ENCODE measurements at places on chromosomes 3 and 15.

DNA sequence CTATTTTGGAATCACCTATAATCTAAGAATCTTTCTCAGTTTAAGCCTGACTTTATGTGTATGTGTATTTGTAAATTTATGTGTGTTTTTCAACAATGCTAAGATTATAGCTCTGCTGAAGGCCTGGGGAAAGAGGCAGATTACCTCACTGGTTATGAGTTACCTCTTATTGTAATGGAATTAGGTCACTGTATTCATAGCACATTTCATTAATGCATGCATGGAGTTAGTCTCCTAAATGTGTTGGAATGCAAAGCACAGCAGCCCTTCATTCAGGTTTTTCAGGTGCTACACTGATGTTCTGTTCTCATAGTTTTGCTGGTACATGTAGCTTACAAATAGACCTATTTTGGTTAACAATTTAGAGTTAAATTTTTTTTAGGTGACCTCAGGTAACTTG is 9.5 kb downstream of the GPR87 start:
- no peak for DNase-seq

DNA sequence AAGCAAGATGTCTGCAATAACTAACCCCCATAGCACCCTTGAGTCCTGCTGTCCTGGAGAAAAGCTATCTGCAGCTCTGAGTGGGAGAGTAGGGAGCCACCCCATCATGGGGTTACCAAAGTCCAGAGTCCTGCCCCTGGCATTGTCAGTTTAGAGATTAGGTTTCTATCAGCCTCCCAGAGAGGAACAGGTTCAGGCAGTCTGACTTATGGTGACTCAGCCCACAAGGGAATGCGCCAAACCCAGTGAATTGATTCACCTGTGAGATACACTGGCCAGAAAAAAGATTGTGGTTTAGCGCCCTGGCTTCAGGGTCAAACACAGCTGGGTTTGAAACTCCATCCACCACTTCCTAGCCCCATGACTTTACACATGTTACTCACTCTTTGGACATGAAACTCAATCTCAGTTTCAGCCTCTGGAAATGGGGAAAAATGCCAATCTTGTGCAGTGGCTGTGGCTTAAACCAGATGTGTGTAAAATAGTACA is 263.6 kb upstream of the HES1 start:
- DNase-seq = peak; percentile 63

DNA sequence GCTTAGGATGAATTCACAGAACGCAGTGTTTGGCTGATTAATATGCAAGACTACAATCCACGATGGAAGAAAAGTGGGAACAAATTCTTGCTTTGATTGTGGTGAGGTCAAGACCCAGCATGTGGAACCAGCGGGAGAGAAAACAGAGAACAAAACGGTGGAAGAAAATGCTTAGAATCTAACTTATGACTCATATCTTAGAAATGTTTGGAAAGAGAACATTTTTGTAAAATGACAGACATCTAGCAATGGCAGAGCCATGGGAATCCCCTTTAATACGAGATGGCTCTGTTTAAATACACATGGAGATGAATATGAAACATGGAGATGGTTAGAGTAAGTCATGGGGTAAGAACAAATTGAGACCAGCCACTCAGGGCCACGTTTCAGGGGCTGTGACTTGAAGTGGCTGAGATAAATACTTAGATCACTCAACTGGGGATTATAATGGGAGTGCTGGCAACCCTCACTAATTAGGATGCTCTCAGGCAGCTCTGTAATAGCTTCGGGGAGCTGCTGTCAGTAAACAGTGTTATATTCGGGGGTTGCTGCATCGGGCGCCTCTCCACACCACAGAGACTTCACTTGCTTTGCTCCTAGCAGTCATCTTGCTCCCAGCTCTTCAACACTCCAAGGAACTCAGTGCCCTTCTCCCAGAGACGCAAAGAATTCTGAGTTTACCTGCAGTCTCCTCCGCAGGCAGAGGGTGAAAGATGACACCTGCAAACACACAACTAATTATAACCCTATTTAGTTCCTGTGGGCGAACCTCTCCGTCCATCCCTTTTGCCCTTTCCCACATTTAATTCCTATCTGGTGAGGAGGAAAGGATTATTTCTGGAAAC is 68.0 kb upstream of the ONECUT1 start:
- DNase-seq = no peak

DNA sequence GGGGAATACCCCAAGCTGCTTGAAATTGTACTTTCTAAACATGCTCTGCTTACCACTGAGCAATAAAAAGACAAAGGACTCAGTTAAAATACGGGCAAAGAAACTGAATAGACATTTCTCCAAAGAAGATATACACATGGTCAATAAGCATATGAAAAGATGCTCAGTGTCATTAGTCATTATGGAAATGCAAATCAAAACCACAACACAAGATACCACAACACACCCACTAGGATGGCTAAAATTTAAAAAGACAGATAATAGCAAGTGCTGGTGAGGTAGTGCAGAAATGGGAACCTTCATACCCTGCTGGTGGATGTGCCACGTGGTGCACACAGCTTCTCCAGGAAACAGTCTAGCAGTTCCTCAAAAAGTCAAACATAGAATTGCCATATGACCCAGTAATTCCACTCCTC is 21.3 kb downstream of the LRIG1 start:
- no peak for DNase-seq

- DNase-seq = no peak
These were observed 286.9 kb upstream of the PLSCR5 start for GRCh38 chr3:146892041-146892440.

- DNase-seq = no peak
These were observed 89.6 kb downstream of the AAGAB start for GRCh38 chr15:67164811-67165253.

- DNase-seq = no peak
These were observed 76.4 kb upstream of the SLC4A7 start for GRCh38 chr3:27560484-27561056.

- no peak for DNase-seq
These were observed 130.2 kb upstream of the STRIT1 start for GRCh38 chr3:155423526-155424322.

DNA sequence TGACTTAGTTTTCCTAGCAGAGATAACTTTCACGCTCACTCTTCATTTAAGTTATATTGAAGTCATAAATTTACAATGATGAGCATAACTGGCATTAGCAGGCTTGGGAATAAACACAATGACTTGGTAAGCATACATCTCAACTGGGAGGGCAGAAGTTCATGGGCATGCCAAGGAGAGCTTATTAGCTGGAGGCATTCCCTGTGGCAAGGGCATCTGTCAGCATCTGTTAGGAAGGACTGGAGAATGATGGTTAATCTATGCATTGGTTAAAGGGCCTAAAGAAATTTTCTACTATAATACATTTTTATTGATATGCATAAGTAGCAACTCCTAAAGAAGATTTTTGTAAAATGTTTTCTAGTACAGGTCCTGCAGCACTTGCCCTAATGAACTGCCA is 52.4 kb downstream of the NEK11 start:
- no peak for DNase-seq

DNA sequence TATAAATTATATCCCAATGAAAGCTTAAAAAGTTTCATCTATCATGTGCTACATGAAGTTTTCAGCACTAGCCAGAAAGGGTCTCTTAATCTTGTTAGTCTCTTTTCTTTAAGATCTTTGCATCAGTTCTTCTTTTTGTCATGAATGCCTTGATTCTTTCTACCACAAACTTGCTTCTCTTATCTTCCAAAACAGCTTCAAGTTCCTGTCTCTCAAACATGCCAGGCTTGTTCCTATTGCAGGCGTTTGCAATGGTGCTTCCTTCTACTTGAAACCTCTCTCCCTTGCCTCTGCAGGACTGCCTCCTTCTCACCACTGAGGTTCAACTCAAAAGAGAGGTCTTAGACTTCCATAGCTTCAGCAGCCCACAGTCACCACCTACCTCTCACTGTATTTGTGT is 104.3 kb upstream of the FRMD4B start:
- no peak for DNase-seq

DNA sequence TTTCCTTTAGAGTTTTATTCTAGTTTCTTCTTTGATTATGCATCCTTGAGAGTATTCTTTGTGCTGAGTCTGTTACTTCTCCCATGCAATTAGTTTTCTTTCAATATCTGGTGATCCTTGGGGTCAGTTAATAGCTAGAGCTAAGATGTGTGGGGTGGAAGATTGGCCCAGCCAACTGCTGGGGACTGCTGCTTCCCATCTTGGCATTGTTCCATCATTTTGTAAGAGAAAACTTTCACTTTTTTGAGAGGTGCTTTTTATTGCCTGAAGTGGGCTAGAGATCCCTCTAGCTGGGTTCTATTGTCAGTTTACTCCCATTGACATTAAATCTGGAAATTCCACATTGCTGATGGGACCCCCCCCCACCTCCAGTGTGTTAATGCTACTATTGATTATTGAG is 15.4 kb downstream of the BCL2L10 start:
- no peak for DNase-seq

- DNase-seq = no peak
These were observed 341.8 kb downstream of the RAP2B start for GRCh38 chr3:153503873-153504272.

DNA sequence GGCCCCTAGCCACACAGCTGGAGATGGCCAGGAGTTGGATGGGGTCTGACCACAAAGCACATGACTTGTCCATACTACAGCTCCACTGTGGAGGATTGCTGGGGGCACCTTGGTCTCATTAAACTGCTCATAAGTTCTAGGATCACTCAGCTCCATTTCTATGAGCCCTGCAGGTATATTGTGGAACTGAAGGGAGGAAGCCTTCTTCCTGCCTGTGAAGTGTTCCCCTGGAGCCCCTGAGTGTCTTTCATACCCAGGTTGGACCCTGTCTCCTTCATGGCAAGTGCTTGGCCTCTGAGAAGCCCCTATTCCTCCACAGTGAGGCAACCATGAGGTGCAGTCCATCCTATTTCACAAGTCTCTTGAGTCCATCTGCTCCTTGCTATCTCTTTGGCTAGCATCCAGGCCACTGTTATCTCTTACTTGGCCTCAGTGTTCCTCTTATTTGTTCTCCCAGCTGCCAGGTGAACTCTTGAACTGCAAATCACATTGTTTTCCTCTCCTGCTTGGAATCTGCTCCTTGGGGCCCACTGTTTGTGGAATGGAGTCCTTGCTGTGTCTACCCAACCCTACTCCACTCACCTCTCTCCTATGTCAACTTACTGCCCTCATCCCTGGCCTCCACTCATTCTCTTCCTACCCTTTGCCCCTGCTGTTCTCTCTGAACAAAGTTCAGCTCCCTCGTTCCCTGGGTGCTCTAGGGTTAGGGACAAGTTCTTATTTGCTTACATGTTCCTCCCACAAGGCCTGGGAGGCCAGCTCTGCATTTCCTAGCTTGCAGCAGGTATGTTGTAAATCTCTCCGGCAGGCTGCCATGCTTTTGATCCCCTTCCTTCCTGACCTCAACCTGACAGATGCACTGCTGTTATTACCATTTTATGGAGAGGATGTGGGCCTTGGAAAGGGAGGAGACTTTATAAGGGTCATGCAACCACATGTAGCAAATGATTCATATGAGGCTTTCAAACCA is 1.2 kb downstream of the ACOX2 start:
- DNase-seq = no peak

- no peak for DNase-seq
These were observed 13.7 kb downstream of the PPARG start for GRCh38 chr3:12302564-12302963.

GRCh38 chr3:88657459-88657858 is 450.0 kb upstream of the EPHA3 start:
- DNase-seq = no peak

DNA sequence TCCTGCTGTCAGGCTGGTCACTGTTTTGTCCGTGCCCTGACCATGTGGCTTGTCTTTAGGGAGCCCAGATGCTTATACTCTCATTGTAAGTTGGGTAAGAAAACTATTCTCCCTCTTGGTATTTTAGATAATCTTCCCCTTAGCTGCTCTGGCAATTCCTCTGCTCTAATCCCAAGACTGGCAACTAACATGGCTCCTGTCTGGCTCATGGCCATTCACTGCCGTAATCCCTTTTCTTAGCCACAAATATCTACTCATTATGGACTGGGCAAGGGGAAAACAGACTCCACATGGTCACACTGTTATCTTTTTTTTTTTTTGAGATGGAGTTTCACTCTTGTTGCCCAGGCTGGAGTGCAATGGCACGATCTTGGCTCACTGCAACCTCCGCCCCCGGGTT is 38.8 kb downstream of the TYRO3 start:
- no peak for DNase-seq

DNA sequence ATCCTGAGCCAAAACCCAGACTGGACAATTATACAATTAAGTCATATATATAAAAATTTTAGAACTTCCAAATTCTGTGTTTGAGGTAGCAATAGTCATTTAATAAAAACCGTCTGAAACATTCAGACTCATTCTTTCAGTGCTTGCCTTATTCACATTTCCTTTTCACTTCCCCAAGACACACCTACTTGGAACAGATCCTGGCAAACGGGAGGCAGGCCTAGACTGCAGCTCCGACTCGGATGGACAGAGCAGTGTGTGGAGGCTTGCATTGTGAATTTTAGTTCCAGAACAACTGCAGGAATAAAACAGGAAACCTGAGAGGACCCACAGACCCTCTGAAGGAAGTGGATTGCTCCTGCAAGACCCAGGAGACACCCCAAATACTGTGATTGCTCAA is 341.4 kb downstream of the CNTN3 start:
- no peak for DNase-seq

- DNase-seq = no peak
These were observed 115.2 kb downstream of the CD47 start for GRCh38 chr3:107975529-107976201.

- no peak for DNase-seq
These were observed 78.3 kb downstream of the B3GALNT1 start for GRCh38 chr3:161026612-161027510.

DNA sequence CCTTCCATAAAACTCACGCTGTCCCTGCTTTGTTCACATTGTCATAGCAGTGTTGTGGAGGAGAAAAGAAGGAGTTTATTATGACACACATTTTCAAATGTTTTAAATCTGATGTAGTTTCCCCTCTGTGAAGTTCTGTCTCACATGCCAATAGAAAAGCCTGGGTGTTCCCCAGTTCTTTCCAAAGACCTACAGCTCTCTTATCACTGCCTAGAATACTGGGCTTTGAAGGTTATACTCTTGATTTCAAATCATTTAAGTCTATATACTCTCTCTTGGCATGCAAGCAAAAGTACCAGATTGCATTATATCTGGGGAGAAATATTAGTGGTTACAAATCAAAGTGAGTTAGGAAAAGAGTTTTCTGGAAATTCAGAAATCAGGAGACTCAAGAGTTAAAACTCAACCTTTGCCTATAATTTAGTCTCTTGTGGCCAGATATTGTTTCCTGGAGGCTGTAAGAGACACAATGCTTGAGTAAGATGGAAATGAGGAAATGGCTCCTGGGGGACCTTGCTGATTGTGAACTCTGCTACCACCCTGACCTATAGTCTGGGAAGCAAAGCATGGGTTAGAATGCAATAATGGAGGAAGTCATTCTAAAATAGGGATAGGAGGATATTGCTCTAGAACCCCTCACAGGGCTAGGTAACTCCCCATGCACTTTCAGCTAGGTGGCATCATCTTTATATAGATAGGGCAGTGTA is 182.8 kb downstream of the KCNAB1 start:
- no peak for DNase-seq

GRCh38 chr15:73857193-73857920 is 16.0 kb upstream of the TBC1D21 start:
- DNase-seq = no peak

GRCh38 chr15:48880070-48880634 is 2.2 kb downstream of the EID1 start:
- no peak for DNase-seq

Measured in 8988T (cell line).